ENCODE measurements at places on chromosomes 7 and 10.

DNA sequence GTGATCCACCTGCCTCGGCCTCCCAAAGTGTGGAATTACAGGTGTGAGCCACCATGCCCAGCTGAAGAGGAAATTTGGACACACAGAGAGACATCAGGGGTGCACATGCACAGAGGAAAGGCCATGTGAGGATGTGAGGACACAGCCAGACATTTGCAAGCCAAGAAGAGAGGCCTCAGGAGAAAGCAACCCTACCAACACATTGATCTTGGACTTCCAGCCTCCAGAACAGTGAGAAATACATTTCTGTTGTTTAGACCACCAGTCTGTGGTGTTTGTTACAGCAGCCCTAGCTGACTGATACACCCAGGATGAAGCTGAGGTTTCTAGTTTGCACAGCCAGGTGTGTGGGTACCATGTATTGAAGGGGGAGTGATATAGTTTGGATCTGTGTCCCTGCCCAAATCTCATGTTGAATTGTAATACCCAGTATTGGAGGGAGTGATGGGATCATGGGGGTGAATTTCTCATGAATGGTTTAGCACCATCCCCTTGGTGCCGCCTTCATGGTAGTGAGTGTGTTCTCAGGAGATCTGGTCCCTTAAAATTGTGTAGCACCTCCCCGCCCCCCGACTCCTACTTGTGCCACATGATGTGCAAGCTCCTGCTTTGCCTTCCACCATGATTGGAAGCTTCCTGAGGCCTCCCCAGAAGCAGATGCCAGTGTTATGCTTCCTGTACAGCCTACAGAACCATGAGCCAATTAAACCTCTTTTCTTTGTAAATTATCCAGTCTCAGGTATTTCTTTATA, 64.7 kb upstream of the DUSP5 start:
- DNase-seq = no peak

GRCh38 chr7:20470726-20471125, 140.0 kb downstream of the ITGB8 start:
- no peak for DNase-seq

- no peak for DNase-seq
These were observed 72.2 kb upstream of the COL13A1 start for GRCh38 chr10:69729326-69730048.

- no peak for DNase-seq
These were observed 28.2 kb downstream of the SKIDA1 start for GRCh38 chr10:21497177-21497807.

DNA sequence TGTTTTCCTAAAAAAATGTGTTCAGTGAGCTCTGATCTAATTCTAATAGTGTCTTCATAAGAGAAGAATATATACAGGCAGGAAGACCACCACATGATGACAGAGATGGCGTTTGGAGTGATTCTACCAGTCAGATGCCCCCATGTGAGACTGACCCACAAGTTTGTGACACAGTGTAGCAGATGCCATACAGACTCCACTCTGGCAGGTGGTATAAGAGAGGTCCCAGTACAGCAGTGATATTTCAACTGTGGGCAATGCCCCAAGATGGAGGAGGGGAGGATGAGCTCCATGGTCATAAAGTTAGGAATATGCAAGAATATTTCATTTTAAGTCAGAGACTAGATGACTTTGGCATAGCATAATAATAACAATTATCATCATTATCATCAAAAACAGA, 1022.6 kb downstream of the KCNMA1 start:
- DNase-seq = no peak

- DNase-seq = no peak
These were observed 90.4 kb upstream of the FAM171A1 start for GRCh38 chr10:15461353-15462108.

GRCh38 chr7:107890493-107890961, 456 bp upstream of the DLD start:
- no peak for DNase-seq

- DNase-seq = no peak
These were observed 222.7 kb downstream of the PRPF18 start for GRCh38 chr10:13809427-13809826.

DNA sequence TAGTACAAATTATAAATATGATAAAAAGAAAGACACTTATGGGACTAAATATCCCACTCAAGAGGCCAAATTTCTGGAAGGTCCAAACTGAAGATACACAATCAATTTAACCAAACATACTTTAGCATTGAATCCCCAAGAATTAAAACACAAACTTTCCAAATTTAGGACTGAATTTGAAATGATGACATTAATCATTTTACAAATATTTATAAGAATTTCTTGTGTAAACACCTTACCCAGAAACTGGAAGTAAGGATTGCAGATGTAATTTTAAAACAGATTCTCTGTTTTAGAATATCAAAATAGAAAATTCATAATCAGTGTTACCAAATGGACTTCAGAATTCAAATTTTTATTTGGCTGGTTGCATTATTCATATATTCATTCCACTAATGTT, 588.2 kb upstream of the KCND2 start:
- DNase-seq = no peak

GRCh38 chr7:11239316-11239715, 265.6 kb downstream of the PHF14 start:
- DNase-seq = no peak

- no peak for DNase-seq
These were observed 7.0 kb downstream of the KNDC1 start for GRCh38 chr10:133166828-133167692.

DNA sequence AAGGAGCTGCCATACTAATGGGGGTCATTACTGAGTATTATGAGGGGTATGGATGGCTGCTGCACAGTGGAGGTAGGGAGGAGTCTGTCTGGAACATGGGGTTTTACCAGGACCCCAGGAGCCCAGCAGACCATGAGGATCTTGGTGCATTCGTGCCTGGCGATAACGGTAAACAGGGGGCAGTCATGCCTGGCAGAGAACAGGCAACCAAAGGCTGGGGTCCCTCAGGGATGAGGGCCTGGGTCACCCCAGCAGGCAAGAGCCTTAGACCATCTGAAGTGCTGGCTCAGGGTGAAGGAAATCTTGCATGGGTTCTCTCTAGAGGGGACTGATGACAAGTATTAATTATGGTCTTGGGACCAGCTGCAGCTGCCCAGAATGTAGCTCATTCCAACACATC, 46.1 kb downstream of the MYL10 start:
- DNase-seq = no peak

DNA sequence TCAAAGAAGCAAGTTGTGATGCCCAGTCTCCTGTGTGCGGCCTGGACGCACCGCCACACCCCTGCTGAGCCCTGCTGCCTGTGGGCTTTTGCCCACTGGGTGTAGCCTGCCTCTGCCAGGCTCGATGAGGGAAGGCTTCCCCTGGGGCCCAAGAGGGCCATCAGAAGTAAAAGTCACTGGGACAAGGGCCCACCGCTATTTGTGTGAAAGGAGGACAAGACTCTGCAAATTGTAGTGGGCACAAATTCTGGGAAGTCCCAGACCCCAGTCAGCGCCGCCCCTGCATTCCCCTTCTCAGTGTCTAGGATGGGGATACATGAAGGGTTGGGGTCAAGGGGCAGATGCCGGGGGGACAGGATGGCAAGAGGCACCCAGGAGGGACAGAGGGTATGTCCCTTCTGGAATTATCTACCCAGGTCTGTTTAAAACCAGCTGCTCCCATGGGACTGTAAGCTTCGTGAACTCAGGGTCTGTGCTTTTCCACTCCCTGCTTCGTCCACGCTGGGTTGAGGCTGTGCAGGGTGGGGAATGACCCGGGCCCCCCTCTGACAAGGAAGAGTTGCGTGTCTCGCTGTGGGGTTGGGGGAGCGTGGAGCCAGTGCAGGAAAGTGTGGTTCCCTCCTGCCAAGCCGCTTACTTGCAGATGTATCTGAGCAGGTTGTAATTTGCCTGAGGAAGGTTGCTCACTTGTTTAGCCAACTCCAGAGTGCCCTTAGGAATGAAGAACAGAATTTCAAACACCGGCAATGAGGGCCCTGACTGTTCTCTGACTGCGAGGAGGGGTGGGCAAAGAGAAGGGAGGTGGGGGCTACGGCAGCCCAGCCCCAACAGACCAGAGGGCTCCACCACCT, 147.2 kb downstream of the MAPK8 start:
- no peak for DNase-seq

DNA sequence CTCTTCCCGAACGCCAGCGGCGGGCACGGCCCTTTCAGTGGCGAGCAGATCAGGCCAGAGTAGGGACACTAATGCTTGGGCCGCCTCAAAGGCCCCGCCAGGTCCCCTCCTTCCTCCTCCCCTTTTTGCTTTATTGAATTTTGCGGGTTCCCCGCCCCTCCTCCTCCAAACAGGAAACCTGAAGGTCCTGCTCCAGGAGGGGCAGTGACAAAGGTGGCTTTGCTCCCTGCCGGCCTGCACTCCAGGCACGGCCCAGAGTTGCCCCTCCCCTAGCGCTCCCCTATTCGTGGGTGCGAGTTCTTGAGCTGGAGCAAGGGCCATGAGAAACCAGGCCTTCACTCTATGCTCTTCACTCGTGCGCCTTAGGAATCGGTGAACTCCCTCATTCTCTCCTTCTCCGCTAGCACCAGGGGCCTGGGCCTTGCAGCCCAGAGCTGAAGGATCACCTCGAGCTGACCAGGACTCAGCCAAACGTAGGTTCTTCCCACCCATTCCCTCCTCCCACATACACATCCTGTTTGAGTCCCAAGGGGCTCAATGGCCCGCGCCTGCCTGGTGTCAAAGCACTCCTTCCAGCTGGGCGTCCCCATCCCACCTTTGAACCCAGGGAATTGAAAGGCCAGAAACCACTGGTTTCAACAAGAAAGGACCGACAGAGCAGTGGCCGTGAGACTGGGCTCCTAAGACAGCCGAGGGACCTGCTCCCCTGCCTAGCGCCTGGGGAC, 619 bp upstream of the HOXA6 start:
- no peak for DNase-seq

GRCh38 chr10:131275691-131276090, 35.8 kb downstream of the TCERG1L start:
- DNase-seq = no peak

- DNase-seq = no peak
These were observed 71.1 kb downstream of the CFAP58 start for GRCh38 chr10:104424719-104425118.

- no peak for DNase-seq
These were observed 75.3 kb downstream of the MTPN start for GRCh38 chr7:135901585-135902540.

DNA sequence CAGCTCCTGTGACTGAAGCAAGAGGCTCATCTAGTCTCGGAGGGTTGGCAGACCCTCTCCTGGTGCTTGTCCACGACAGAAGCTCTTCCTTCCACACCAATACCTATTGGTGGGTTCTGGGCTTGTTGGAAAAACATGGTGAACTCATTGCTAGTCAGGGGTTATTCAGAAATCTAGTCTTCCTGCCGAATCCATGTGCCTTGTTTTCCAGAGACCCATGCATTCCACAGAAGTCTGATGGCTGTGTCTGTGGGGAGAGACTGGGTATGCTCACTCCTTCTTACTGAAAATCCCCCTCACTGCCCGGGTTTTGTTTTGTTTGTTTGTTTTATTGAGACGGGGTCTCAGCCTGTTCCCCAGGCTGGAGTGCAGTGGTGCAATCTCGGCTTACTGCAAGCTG, 138.3 kb downstream of the DNAJB6 start:
- DNase-seq = no peak

Measured in stimulated activated CD8-positive, alpha-beta memory T cell treated with anti-CD3 and anti-CD28 coated beads, Interleukin-7, amount 100 ng/mL, for 1 hour (primary cell).